ENCODE measurements at places on chromosomes 7 and 10.
A peak's percentile ranks its signal among the peaks of the same experiment; 100 is the strongest.

- no peak for DNase-seq
Measured at GRCh38 chr10:79094412-79095175, 25.8 kb downstream of the ZMIZ1 start.

GRCh38 chr7:95517870-95518269, 32.1 kb downstream of the ASB4 start:
- DNase-seq: no peak

- no peak for DNase-seq
Measured at GRCh38 chr7:1539882-1540775, 9.6 kb downstream of the MAFK start.

DNA sequence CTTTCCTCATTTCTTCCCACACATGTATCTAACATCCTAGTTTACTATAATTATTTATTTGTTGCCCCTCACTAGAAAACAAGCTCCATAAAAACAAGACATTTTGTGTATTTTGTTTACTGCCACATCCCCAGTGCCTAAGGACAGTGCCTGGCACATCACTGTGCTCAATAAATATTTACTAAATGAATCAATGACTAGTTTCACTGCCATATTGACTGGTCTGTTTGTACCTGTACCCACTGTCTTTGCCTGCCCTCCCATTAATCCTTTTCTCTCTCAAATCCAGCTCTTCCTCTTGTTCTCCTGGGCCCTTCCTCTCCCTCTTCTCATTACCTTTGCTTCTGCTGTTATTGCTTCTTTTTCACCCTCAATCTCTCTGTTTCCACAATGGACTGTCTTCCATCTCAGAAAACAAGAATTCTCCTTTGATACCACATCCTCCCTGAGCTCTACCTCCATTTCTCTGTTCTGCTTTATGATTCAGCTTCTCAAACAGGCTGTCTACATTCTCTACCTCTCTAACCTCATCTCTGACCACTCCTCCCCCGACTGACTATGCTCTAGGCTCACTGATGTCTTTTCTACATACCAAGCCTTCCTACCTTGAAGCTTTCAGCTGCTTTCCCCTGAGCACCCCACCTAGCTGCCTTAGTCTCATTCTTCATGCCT, 8.3 kb upstream of the FAM133B start:
- no peak for DNase-seq

- DNase-seq: no peak
Measured at GRCh38 chr7:79282070-79282694, 171.3 kb downstream of the MAGI2 start.

DNA sequence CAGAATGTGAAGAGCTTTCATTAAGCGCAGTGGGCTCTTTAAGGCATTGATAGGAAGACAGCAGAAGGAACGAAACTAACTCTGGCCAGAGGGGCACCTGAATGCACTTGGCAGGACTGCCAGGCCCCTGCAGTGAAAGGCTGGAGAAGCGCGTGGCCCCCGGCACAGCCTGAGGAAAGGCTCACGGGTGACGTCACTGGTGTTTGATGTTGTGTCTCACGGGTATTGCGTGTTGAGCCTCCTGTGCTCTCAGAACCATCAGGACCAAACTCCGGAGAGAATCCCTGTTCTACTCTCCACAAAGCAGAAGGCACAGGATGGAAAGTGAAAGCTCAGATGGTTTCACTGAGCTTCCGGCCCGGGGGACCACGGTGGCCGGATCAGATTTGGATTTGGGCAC, 515.8 kb upstream of the FOXK1 start:
- no peak for DNase-seq

DNA sequence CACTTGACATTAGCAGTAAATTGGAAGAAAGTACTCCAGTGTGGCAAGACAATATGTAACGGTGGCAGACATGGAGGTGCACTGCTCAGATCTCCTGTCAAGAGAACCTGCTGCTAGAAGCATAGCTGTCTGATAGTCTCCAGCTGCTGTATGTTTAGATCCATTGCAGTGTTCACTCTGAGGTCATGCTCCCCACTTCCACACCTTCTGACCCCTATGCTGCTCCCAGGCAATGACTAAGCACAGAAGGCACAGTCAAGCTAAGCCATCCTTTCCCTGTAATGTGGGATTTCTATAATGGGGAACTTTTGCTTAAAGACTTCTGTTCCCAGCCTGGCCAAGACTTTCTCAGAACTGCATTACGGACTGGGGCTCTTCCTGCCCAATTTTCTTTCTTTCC, 315.8 kb downstream of the HPSE2 start:
- no peak for DNase-seq

- DNase-seq: no peak
Measured at GRCh38 chr10:124117833-124118232, 24.4 kb upstream of the CHST15 start.

- DNase-seq: no peak
Measured at GRCh38 chr7:2425749-2426148, 22.3 kb downstream of the CHST12 start.

DNA sequence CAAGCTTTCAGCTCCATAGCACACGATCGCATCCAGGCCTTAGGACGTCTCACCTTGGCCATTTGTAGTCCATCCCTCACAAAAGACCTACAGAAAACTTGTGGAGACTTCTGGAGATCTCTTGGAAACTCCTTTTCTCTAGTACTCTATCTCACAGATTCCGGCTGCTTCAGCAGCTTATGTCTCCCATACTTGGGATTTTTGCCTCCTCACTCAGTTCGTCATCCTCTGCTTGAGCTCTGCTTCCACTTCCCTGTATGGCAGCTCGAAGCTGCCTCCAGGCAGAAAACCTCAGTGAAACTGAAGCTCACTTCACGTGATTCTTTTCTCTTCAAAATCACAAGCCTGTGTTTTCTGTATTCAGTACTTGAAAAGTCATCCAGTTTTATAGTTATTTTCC, 178.7 kb upstream of the GDF10 start:
- DNase-seq: no peak

DNA sequence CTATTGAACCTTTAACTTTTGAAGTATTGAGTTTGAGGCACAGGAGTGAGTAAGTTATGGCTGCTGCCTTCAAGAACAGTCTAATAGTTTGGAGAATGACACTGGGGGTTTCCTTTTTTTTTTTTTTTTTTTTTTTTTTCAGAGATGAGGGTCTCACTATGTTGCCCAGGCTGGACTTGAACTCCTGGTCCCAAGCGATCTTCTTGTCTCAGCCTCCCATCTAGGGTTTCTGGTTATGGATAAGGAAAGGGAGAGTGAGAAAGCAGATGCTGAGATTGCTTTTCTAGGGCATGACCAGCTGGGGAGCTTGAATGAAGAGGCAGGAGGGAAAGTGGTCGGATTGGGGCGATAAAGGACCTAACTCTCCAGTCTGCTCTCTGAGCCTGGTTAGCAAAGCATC, 59.9 kb upstream of the BTRC start:
- no peak for DNase-seq

DNA sequence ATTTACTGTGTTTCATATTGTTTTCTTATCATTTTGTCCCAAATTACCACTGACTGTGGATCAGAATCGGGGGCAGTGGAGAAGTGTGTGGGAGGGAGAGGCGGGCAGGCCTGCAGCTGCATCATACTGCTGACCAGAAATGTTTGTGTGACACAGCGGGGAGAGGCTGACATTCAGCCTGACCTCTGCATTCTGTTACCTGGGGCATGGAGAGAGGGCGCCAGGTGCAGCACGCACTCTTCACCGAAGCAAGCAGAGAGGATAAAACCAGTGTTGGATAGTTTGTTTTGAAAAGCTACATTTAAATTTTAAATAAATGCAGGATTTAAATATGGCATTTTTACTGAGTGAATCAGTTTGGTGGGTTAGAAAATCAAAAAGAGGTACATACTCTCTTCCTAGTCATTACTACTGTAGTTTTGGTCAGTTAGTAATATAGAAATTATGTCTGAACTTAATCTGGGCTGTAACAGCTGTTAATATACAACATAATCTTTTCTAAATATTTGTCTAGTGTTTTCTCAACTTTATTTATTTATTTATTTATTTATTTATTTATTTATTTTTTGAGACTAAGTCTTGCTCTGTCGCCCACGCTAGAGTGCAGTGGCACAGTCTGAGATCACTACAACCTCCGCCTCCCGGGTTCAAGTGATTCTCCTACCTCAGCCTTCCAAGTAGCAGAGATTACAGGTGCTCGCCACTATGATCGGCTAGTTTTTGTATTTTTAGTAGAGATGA, 8.8 kb upstream of the STMP1 start:
- peak; percentile 30 for DNase-seq

- DNase-seq: no peak
Measured at GRCh38 chr10:124601431-124602120, 140.0 kb downstream of the LHPP start.

GRCh38 chr7:155765458-155765857, 46.8 kb downstream of the SHH start:
- DNase-seq: no peak

DNA sequence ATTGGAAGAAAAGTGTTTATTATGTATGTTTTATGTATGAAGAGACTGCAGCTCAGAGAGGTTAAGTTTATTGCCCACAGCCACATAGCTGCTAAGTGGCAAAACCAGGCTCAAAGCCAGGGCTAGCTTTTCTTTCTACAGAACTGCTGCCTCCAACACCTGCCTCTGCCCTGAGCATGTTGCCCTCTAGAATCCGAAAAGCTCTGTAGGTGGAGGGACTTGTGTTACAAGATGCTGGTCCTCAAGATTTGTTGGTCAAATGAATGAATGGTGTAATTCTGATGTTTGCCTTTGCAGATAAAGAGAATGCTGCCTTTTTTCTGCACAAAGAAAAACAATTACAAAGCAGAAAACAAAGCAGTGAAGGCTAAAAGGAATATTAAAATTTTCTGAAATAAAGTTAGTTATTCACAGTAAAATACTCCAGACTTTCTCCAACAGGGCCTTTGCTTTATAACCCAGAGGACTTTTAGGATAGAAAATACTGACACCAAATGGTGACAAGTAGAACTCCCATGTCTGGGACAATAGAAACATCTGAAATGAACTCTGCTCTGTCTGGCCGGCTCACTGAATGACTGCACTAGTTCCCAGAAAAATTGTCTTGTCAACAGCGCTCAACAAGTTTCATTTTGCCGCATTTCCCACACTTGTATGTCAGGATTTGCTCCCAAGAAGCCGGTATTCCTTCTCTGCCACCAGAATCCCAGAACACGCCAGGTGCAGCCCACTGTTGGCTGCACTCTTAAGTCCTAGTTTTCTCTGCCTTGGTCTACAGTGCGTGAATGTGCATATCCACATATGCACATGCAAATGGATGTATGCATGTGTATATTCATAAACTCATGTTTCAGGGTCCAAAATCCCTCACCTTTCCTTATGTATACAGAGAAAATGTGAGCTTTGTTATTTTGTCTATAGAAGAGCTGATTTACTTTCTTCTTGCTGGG, 11.0 kb upstream of the DNTT start:
- DNase-seq: no peak

DNA sequence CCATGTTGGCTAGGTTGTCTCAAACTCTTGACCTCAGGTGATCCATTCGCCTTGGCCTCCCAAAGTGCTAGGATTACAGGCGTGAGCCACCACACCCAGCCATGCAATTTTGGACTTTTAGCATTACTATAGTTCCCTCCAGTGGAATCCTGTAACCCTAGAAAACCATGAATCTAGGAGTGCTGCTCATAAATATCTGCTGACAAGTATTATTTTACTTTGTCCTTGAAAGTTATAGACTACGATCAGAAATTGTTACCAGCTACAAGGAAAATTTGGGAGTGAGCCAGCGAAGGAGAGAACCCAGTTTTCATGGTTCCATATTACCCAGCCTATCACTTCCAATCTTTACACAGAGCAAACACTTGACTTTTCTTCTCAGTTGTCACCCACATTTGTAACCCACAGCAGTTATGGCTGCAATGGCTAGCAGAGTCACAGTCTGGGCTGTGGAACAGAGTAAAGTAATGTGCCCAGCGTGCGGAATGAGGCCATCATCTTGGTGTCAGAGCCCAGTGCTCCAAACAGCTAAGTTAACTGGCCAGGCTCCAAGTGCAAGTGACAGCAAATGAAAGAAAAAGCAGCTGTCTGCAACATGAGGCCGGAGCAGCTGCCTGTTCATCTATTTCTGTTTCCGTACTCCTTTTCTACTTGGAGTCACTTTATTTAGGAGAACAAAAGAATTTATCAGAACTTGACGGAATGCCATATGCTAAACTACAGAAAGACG, 29.9 kb downstream of the ZC3HC1 start:
- no peak for DNase-seq

DNA sequence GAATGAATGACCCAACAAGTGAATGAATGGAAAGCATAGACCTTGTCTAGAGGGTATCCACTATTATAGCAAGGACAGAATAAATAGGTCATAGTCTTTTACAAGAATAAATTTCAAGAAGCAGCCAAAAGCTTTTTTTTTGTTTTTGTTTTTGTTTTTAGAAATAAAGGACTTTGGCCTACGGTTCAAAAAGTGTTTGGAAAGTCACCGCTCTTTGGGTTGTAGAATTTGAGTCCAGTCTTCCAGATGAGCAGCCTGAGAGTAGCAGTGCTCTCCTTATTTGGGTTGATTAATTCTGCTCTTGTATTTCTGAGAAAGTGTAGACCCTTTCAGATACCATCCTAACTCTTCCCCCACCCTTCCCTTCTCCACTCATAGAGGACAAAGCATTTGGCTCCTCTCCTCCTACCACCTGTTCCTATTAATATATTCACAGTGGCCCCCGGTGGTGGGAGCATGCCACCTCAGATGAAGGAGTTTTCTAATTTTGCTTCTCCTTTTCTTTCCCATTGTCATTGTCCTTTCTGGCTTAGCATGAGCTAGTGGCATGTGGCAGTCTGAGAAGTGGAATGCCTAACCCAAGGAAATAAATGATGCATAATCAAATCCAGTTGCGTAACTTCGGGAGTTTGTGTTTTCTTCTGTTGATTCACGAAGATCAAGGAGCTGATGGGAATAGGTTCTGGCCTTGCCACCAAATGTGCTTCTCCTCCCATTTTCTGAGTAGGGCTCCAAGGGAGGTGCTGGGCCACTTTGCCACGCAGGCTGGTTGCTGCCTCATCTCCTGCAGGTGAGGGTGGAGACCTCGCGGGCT, 114.7 kb downstream of the CHN2 start:
- no peak for DNase-seq

DNA sequence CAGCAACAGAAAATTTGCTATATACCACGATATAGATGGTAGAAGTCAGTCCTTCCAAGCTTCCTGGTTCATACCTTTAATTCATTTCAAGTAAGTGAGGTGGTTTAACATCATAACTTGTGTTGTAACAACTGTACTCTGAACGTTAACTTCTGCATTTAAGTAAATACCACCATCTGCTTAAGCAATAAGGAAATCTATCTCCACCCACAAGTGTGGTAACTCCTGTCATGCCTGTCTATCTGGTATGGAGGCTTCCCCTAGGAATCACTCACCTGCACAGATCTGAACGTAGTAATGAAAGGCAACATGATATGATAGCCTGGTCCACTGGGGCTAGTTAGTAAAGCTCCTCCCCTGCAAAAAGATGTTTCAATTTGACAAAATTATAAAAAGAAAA, 2.3 kb downstream of the ERLIN1 start:
- DNase-seq: no peak

- DNase-seq: no peak
Measured at GRCh38 chr7:17581301-17581700, 282.8 kb downstream of the AHR start.

All from left renal pelvis (tissue), 4 donors.